ENCODE measurements at places on chromosomes 6 and 20.
A peak's percentile ranks its signal among the peaks of the same experiment; 100 is the strongest.

- no peak for DNase-seq
Measured at GRCh38 chr6:104252276-104252675, 607.4 kb downstream of the HACE1 start.

DNA sequence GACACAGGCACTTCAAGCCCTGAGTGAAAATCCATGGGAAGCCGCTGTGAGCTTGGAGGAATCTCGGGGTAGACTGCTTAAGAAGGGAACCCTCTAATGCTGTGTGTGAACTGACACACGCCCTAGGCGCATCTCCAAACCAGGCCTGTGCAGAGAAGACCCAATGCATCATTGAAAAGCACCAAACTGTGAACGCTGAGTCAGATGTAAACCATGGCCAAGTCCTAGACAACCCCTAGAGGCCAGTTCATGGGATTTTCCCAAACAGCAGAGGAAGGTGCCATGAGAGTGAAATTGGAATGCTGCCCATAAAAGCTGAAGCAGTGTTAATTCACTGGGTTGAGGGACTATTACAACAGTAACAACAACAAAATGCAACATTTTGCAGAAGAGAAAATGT, 296.5 kb downstream of the SMOC2 start:
- no peak for DNase-seq

DNA sequence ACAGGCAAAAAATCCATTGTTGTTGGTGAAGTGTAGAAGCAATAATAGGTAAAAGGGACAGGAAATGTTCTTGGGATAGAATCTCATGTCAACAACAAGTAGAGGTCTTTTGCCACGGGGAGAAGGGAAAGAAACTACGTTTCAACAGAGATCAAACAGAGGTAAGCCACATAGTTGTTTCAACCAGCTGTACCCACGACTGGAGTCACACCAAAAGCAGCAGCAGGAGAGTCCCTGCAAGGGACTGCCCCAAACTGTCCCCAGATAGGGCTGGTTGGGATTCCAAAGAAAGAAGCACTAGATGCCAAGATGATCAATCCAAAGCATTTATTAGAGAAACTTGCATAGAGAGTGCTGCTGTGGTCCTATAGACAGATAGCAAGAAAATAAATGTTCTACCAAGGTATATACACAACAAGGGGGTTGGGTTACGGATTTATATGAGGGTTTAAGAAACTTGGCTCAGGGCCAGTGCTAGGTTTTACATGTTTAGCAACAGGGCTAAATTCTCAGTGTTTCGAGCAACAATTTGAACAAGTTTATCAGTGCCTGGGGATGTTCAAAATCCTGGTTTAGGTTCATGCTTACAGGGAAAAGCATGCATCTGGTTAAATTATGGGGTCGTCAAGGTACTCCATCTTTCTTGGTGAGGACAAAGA, 466.5 kb downstream of the MMUT start:
- DNase-seq = no peak

- peak; percentile 40 for DNase-seq
Measured at GRCh38 chr20:13771853-13772453, 12.8 kb downstream of the ESF1 start.

DNA sequence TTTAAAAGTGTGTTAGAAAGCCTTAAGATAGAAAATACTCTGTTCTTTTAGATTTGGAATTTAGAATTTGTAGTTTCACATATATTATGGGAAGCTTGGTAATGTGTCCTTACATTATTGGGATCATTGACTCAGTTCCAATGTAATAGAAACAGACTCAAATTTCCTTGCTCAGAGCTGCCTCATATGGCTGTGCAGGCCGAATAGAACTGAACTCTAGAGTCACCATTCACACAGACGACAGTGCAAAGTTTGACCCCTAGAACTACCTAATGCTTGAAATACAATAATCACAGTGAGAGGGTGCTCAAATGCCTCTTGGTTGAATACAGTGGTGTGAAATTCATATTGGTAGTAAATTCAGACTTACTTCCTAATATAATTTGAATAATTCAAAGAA, 482.7 kb upstream of the CITED2 start:
- DNase-seq = no peak
